ENCODE measurements at places on chromosomes 7 and 10.
A peak's percentile ranks its signal among the peaks of the same experiment; 100 is the strongest.

DNA sequence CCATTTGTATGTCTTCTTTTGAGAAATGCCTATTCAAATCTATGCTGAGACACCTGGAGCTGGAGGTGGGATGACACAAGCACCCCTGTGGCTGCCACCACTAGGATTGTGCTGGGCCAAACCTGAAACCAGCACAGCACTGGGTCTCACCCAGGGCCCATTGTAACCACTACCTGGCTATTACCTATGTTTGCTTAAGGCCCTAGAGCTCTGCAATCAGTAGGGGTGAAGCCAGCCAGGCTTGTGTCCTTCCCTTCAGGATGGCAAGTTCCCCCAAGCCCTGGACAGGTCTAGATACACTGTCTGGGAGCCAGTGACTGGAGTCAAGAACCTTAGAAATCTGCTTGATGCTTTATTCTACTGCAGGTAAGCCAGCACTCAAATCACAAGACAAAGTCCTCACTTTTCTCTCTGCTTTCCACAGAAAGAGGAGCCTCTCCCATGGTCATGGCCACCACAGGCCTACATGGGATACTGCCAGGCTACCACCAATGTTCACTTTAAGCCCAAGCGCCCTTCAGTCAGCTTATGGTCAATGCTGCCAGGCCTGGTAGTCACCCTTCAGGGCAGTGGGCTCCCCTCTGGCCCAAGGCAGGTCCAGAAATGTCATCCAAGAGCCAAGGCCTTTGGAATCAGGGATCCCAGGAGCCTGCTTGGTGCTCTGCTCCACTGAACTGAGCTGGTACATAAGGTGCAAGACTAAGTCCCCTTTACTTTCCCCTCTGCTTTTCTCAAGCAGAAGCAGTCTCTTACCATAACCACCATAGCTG lies 105.3 kb downstream of the BMS1 start:
- no peak for ATAC-seq

GRCh38 chr7:130708001-130708400 lies 21.7 kb upstream of the TSGA13 start:
- no peak for ATAC-seq

GRCh38 chr7:25805027-25805687 lies 346.8 kb upstream of the NFE2L3 start:
- ATAC-seq: peak; percentile 25

DNA sequence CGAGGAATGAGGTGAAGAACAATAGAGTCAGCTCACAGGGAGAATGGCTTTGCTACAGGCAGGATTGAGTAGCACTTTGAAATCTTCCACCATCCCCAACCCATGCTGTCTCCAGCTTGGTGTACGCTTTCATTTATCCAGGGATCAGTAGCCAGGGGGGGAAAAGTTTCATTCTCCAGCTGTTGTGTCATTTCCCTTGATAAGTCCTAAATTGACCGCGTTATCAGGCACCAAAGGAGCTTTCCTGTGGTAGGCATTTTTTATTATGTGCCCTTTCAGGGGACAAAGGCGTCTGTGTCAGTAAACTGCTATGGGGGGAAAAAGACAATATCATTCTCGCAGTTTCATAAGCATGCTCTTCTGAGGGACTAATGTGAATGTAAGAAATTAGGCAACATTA lies 106.6 kb upstream of the YAE1 start:
- no peak for ATAC-seq

DNA sequence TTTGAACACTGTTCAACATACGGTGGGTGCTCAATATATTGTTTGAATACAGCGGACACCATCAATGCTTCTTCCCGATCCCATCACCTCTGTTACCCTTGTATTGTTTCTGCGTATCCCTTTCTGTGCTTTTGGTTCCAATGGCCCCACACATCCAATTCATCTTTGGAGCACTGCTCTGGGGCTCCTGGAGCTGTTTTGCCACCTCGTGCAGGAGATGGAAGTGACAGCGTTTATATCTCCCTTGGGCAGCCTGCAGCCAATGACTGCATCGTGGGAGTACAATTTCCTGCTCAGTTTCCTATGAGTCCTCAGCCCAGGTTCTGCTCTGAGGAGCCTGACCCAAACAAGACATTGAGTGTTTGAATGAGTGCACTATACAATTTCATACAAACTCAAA lies 50.2 kb upstream of the PIK3CG start:
- ATAC-seq: no peak

DNA sequence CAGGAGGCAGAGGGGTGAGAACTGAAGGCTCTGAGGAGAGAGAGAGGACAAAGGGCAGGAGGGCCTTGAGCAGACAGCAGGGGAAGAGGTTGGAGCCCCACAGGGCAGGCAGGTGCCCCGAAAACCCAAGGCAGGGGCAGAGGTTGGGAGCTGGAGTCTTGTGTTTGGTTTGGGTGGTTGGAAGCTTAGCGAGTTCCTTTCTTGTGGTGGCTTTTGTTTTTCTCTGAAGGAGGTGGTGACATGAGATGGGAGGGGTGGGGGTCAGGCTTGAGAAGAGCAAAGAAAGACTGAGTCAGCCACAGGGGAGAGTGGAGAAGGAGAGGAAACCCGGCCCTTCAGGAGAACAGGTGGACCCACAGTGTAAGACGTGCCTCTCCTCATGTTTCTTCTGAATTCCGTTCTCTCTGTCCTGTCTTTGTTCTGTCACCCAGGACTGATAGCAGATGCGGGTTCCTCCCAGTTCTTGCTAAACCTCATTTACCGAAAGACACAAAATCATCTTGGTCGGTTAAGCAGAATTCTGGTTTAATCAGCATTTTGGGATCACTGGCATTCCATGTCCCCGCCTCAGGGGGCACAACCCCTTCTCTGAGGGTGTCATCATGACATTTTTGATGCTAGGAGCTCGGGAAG lies 95.3 kb downstream of the INSYN2A start:
- ATAC-seq: no peak

- no peak for ATAC-seq
Measured at GRCh38 chr10:97022616-97023015, 163.1 kb downstream of the SLIT1 start.

DNA sequence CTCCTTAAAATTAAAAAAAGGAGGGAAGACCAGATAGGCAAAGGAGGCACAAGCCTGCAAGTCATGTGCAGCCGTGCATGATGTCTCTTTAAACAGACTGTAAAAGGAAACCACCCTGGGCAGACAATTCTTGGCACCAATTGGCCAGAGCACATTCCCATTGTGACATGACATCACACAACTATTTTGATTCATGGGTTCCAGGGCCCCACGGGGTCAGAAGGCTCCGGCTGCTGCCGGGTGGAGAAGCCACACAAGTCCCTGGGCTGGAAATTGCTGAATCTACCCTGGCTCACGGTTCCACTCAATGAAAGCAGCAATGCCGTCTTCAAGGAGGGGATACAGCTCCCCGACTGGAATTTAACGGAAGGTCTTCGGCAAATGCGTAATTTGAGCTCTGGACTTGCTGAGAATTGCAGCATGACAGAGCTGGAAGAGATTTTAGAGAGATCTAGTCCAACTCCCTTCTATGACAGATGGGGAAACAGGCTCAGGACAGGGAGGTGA lies 140.5 kb downstream of the PRKAG2 start:
- ATAC-seq: peak; percentile 90

- ATAC-seq: no peak
Measured at GRCh38 chr10:21473135-21473534, 52.3 kb downstream of the SKIDA1 start.

- no peak for ATAC-seq
Measured at GRCh38 chr10:58518775-58519174, 6.1 kb downstream of the BICC1 start.

- ATAC-seq: no peak
Measured at GRCh38 chr7:68509603-68510002, 1088.7 kb upstream of the AUTS2 start.

DNA sequence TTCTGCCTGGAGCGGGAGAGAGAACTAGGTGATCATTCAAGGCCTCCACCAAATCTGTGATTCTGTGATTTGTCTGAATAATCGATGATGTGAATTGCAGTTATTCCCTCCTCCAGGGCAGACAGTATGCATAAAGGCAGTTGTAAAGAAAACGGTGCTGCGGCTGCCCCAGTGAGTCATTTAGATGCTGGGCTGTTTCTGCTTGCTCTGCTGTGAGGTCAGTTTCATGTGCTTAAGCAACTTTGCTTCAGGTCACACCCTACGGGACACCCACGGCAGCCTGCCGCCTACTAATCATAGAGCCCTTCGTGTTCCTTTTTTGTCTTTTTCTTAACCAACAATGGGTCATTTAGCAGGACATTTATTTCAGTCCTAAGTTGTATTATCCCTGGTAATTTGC lies 158.1 kb upstream of the PITRM1 start:
- ATAC-seq: no peak

GRCh38 chr10:3000048-3000447 lies 67.3 kb upstream of the PFKP start:
- ATAC-seq: no peak

DNA sequence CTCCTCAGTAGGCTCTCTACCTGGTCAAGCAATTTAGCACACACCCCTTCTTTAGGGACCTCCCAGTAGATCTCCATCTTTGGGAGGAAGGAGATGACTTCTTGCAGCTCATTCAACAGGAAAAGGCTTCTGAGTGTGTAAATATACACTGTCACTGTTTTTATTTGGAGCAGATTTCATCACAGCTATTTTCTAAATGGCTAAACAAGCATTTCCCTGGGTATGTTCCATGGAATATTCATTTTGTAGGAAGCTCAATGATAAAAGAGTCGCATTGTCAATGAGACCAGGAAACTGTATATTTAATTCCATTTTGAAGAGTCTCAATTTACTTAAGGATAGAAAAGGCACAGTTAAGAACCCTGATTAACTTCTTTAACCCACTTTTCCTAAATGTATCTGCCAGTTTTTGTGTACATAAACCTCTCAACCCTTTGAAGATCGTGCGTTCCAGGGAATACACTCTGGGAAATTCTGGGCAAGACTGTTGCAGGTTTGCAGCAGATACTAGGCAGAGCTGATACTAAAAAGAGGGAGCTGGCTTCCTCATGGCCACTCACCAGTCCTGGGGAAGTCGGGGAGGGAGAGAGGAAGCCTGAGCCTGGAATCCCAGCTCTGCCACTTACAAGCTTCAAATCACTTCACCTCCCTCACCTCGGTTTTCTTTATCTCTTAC lies 10.1 kb downstream of the LGI1 start:
- no peak for ATAC-seq

Measured in gastroesophageal sphincter (tissue), 4 donors.